ENCODE measurements at places on chromosomes 7 and 10.

DNA sequence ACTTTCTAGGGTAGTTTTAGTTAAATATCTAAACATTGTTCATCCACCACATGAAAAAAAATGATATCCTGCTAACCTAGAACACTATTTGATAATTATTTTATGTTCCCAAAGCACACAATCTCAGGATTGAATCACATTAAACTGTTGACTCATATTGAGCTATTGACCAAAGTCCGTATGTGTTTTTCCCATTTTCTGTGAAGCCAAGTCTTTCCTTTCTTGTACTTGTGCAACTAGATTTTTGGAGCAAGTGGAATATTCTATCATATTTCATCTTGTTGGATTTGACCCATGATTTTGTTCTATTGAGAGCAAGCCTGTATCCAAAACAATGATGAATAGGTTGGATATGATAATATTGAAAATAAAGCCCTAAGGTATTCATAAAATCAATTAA is 164.6 kb downstream of the SKAP2 start:
- no peaks in the 10 kb centered on the region for H3K27me3 ChIP-seq
- DNase-seq = no peak
- no peak overlapping the region for H3K27ac ChIP-seq

DNA sequence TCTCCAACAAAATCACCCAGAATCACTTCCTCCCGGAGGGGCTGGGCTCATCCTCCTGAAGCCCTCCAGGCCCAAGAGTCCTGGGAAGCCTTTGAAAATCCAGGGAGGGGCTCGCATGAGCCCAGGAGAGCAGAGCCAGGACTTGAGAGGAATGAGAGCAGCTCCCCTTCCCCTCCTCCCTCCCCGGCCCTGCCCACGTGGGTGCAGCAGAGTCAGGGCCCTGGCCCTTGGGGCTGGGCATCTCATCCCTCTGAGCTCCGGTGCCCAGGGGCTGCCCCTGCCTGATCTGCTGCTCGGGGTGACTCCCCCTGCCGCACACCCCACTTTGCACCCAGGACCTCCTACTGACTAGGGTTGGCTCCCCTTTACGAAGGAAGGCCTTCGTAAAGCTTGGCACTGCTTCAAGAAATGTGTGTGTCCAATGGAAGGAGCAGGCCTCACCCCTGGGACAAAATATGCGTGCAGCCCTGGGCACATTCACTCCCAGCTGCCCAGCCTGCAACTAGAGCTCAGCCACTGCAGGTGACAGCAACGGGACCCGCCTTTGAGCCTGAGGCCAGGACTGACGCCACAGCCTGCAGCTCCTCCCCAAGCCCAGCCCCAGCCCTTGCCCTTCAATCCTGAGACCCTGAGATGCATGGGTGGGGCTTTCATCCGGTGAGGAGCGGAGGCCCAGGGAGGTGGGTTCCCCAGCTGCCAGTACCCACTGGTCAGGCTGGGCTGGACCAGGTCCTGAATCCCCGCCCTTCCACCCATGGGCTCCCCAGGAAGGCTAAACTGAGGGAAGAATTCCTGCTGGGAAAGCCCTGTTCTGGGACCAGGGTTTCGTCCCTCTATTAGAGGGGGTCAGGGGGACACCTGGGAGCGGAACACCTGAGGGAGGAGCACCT is 21.8 kb downstream of the PWWP2B start:
- H3K4me1 ChIP-seq = peaks cover 12% of the 10 kb centered on the region
- no peak for DNase-seq
- H3K36me3 ChIP-seq = no peaks in the 10 kb centered on the region
- H3K27ac ChIP-seq = no peak overlapping the region
- no peak overlapping the region for H3K4me3 ChIP-seq

DNA sequence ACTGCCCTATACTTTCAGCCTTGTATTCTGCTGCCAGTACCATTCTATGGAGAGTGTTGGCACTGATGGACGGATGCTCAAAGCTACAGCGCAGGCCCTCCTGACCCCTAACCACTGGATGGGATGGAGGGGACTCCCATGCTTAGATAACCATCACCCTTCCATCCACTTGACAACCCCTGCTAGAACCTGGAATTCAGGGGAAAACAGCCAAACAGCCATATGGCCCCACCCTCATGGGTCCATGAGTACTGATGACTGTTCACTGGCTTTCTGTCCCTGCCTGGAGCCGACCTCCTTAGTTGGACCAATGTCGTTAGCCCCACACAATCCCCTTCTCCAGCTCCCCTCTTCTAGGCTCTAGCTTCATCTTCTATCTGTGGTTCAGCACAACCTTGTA is 16.2 kb downstream of the DUSP5 start:
- no peaks in the 10 kb centered on the region for H3K27me3 ChIP-seq
- no peak for DNase-seq
- H3K36me3 ChIP-seq = peaks cover 24% of the 10 kb centered on the region
- H3K4me3 ChIP-seq = no peak overlapping the region

GRCh38 chr10:78732381-78732780 is 336.4 kb upstream of the ZMIZ1 start:
- H3K4me3 ChIP-seq = no peak overlapping the region
- no peak overlapping the region for H3K27ac ChIP-seq
- H3K4me1 ChIP-seq = no peaks in the 10 kb centered on the region
- no peaks in the 10 kb centered on the region for H3K36me3 ChIP-seq
- H3K27me3 ChIP-seq = peaks cover 22% of the 10 kb centered on the region

DNA sequence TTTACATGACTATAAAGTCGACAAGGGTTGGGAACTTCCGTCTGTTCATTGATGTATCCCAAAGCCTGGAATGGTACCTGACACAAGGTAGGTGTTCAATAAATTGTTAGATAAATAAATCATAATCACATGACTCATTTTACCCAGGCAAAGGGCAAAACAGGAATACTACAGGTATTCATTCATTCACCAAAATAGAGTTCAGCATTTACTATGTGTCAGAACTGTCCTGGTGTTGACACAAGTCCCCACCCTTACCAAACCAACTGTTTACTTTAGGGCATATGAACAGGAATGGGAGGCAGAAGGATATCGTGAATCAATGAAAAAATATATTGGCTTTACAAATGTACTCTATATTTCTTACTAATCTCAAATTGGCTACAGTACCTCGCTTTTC is 666 bp upstream of the YAE1 start:
- peaks cover 2% of the 10 kb centered on the region for H3K36me3 ChIP-seq
- no peak for DNase-seq
- peaks cover 29% of the 10 kb centered on the region for H3K4me1 ChIP-seq
- no peaks in the 10 kb centered on the region for H3K27me3 ChIP-seq
- peak overlapping the region; percentile 98 for H3K27ac ChIP-seq
- peak overlapping the region; percentile 96 for H3K4me3 ChIP-seq

- H3K4me3 ChIP-seq = peak overlapping the region; percentile 81
- DNase-seq = no peak
- H3K36me3 ChIP-seq = no peaks in the 10 kb centered on the region
Measured at GRCh38 chr10:30026578-30026977, 32.8 kb downstream of the JCAD start.

GRCh38 chr10:53079283-53079682 is 306.7 kb upstream of the MBL2 start:
- H3K27ac ChIP-seq = no peak overlapping the region
- H3K36me3 ChIP-seq = peaks cover 2% of the 10 kb centered on the region
- H3K27me3 ChIP-seq = no peaks in the 10 kb centered on the region
- no peak for DNase-seq
- no peak overlapping the region for H3K4me3 ChIP-seq

- no peak overlapping the region for H3K27ac ChIP-seq
- no peak for DNase-seq
- no peaks in the 10 kb centered on the region for H3K4me1 ChIP-seq
- H3K27me3 ChIP-seq = no peaks in the 10 kb centered on the region
- peaks cover 3% of the 10 kb centered on the region for H3K36me3 ChIP-seq
Measured at GRCh38 chr7:154781369-154782303, 221.3 kb downstream of the PAXIP1 start.

Data from activated T-cell treated with anti-CD3 and anti-CD28 coated beads, Interleukin-2, amount 50 U/mL, for 72 hours (primary cell).